ENCODE measurements at places on chromosomes 16 and 17.
A peak's percentile ranks its signal among the peaks of the same experiment; 100 is the strongest.

GRCh38 chr16:75260851-75261589 lies 9.6 kb upstream of the BCAR1 start:
- no peak for DNase-seq

- DNase-seq: no peak
Observed at GRCh38 chr16:57571098-57571497, 28.7 kb downstream of the ADGRG5 start.

- no peak for DNase-seq
Observed at GRCh38 chr17:28904800-28905199, 1.9 kb upstream of the DHRS13 start.

DNA sequence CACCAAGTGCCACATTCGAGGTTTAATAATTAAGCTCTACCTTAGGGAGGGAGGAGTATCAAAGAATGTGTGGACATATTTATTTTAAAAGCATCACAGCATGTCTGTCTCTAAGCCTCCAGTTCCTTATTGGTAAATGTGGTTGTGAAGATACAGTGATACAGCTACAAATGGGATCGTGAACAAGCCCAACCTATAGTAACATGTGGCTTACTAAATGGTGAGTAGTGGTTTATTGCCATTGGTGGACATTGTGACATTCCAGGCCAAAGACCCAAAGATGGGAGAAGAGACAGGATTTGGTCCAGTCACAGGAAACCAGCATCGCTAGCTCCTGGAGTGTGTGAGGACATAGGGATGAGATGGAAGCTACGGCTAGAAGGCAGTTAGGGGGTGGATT lies 51.2 kb downstream of the IQCK start:
- no peak for DNase-seq

DNA sequence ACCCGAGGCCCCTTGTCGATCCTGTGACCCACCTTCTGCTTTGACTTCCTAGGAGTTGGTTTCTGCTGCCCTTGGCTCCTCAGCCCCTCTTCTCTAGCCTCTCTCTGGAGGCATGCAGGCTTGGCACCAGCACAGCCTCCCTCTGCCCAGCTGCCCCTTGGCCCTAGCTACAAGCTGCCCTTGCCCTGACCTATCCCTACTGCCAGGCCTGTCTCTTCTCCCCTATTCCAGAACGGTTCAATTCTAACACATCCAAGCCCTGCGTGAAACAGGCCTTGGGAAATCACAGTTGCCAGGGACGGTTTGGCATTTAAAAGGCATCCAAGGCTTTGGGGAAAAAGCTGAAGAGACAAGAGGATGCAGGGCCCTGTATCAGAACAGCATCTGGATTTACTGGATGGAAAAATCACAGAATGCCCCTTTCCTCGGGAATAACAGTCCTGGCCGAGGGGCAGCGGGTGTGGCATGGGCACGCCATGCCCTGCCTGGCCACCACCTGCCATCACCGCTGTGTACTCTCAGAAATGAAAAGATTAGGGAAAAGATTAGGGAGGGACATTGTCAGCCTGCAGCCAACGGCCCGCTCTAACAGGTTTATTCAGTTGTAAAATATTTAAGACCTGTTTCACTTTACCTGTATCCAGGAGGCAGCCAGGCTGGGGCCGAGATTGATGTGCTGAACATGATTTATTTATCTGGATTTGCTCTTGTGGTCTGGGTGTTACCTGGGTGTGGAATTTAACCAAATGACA lies 15.8 kb downstream of the RAI1 start:
- DNase-seq: no peak

GRCh38 chr16:3035972-3036725 lies 595 bp downstream of the BICDL2 start:
- DNase-seq: no peak

DNA sequence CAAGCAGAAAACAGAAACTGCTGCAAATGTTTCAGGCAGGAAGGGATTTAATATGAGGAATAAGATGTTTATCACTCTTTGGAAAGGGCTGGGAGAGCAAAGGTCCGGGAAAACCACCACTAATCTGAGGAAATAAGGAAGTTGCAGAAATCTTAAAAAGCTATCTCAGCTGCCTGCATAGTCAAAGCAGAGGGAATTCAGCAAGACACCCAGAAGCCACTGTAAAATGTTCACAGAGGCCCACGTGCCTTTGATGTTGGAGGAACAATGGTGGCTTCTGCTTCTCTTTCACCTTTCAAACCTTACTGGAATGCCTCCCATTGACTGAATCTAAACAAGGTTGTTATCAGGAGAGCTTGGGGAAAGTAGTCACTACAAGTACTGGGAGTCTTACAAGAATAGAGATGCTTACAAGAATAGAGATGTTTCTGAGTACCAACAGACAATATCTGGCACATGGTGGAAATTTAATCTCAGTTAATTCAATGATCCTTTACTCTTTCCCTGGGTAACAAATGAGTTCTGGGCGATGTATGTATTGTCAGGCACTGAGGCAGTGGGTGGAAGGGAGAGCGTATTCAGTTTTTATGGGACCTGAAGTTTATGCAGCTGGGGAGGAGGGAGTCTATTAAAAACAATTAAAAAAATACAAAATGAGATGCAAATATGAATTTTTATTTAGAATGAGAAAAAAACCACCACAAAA lies 56.1 kb upstream of the MED13 start:
- DNase-seq: no peak

DNA sequence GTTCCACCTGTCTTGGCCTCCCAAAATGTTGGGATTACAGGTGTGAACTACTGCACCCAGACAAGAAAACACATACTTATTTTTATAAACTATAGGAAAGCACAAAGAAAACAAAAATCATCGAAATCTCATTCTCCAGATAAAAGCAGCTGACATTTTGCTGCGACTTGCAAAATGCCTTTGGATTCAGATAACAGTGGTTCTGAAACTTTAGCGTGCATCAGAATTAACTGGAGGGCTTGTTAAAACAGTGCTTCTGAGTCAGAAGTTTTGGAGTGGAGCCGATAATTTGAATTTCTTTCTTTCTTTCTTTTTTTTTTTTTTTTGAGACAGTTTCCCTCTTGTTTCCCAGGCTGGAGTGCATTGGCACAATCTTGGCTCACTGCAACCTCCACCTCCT lies 17.7 kb upstream of the GJD3 start:
- no peak for DNase-seq

DNA sequence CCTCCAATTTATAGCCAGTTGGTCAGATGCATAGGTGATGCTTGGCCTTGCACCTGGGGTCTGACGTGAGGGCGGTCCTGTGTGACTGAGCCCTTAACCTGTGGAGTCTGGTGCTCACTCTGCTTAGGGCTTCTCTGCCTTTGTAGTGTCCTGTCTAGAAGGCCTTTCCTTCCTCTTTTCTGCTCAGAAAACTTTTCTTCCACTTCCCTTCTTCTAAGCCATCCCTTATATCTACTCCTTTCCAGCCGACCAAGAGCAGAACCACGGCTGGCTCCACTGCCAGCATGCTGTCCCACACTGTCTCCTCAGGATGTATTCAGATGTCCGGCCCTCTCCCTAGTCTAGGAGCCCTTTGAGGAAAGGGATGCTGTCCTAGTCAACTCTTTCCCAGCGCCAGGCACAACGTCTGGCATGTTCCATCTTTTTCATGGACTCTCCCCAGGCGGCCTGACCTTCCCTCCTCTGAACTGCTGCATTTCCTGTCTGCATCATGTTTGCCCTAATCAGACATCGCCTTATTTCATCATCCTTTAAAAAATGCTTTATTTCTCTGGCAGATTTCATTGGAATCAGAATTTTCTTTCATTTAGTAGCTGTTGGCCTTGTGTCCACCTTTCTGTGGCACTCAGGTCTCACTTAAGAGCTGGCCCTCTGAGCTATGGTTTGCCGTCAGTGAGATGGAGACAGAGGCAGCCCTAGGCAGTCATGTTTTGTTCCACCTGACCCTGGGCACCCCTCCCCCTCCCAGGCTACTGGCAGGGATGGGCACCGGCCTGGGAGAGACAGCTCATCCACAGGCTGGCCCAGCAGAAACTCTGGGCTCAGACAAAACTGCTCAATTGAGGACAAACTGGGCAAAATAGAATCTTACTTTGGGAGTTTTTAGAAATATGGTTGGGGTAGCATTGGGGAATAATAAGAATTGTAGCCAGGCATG lies 15.5 kb upstream of the BRCA1 start:
- no peak for DNase-seq

GRCh38 chr17:82668631-82669099 lies 20.4 kb upstream of the WDR45B start:
- DNase-seq: peak; percentile 90

GRCh38 chr17:63458478-63458877 lies 12.4 kb upstream of the CYB561 start:
- no peak for DNase-seq

DNA sequence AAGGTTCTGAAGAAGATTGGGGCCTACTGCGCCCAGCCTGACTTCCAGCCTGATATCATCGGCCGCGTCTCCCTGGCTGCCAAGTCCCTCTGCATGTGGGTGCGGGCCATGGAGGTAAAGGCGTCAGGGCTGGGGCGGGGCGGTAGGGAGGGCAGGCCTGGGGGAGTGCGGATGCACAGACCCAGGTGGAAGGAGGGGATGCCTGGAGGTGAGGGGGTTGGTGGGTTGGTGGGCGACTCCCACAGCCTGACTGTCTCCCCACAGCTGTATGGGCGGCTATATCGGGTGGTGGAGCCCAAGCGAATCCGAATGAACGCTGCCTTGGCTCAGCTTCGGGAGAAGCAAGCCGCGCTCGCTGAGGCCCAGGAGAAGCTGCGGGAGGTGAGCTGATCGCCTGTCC lies 26.8 kb upstream of the KDM6B start:
- no peak for DNase-seq

DNA sequence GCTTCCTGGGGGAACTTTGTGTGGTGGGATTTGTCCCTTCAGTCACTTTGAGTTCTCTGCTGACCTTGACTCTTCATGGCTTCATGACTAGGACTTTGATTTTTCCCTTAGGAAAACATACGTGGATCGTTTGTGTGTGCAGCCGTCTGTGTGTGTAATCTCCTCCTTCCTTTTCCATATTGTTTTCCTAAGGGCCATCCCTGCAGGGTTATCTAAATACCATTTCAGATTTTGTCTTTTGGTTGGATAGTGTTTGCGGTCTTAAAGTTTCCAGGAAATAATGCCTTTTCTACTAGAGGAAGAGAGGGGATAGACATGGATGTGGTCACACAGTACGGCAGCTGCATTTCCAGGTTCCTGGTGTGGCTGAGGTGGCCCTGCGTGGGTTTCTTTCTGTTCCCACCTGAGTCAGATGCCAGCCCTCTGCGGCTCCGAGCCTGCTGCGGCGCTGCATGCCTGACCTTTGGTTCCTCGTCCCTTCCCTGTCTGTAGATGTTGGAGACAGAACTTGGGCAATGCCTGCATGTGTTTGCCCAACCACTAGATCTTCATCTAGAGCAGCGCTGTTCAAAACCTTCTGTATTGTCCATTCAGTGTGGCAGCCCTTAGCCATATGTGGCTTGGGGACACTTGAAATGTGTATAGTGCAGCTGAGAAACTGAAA lies 72.0 kb upstream of the LGALS9 start:
- no peak for DNase-seq

GRCh38 chr17:67569015-67569451 lies 148.7 kb upstream of the NOL11 start:
- no peak for DNase-seq

DNA sequence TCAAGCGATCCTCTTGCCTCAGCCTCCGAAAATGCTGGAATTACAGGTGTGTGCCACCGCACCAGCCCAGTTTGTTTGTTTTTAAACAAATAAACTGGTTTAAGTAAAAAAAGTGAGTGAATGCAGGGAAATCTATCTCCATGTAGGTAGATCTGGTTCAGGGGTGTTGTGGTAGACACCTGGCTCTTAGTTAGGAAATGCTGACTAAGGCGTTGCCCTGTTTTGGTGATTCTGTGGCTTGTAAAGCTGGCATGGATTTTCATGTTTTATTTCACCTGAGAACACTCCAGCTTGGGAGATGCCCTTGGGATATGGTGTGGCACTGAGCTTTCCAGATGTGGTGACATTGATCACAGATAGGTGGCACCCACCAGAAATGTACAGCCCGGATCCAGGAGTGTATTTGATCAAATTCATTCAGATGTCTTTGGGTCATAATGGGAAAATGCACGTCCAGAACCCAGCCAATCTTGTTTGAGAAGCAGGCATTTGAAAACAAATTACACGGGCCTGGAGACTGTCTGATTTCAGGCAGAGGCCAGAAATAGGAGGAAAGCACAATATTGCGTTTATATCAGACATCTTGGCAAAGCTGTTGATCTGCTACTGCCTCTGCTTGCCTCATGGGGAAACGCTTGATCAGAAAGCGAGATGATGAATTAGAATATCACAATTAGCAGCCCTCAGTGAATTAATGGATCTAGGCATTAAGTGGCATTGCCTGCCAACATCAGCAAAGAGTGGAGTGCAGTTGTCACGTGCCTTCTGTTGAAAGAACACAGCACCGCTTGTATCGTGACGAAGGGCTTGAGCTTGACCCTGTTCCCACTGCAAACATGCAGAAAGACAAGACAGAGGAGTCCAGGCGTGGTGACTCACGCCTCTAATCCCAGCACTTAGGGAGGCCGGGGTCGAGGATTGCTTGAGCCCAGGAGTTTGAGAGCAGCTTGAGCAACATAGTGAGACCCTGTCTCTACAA lies 7.3 kb upstream of the IL34 start:
- DNase-seq: no peak

DNA sequence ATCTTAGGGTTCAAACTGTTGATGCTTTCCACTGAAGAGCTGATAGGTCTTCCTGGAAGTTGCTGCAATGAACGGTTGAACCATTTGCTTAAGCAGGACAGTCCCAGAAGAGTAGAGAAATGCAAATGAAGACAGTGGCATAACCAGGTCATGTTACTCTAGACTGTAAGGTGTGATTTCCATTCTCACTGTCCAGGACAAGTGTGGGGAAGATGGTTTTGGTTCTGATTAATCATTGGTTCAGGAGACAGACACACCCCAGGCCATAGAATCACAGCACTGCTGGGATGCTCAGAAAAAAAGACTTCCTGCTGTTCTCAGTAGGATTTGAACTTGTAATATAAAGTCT lies 34.8 kb upstream of the XYLT2 start:
- DNase-seq: no peak

DNA sequence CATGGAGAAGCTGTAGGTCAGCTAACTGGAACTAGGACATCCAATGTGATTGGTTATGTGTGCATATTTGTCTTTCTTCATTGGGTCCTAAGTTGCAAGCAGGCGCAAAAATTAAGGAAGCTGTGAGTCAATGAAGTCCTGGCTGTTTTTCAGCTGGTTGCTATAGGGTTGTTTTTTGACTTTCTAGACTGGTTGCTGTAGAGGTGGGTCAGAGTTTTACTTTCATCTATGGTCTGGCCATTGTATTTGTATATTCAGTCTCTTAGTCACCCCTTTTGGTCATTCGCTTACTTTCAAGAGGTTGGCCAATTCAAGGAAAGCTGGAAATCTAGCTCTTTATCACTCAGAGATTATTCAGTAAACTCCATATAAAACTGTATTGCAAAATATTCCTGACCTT lies 62.0 kb upstream of the AMZ2 start:
- no peak for DNase-seq

DNA sequence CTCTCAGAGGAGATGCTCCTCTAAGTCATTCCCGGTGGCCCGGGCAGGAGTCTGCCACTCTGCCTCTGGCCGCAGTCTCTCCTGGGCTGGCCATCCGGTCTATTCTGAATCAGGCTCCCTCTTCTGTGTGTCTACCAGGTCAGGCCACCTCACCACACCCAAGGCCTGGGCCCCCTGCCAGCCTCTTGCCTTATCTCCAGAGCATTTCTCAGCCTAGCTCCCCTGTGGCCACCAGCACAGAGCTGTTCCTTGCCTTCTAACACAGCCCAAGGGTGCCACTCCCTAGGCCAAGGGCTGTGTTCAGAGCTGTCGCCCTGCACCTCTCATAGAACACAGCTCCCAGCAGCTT lies 55.3 kb downstream of the MYO18A start:
- no peak for DNase-seq

GRCh38 chr16:87979352-87979751 lies 28.1 kb downstream of the BANP start:
- no peak for DNase-seq

GRCh38 chr17:14353861-14354474 lies 53.1 kb downstream of the HS3ST3B1 start:
- no peak for DNase-seq

Measured in globus pallidus (tissue), 1 donor.